ENCODE measurements at places on chromosomes 2 and 18. TPM values are rescaled to one million over a fixed set of nuclear protein-coding genes. Genes with fewer than 3 reads are reported as not detected.
A peak's percentile ranks its signal among the peaks of the same experiment; 100 is the strongest.

DNA sequence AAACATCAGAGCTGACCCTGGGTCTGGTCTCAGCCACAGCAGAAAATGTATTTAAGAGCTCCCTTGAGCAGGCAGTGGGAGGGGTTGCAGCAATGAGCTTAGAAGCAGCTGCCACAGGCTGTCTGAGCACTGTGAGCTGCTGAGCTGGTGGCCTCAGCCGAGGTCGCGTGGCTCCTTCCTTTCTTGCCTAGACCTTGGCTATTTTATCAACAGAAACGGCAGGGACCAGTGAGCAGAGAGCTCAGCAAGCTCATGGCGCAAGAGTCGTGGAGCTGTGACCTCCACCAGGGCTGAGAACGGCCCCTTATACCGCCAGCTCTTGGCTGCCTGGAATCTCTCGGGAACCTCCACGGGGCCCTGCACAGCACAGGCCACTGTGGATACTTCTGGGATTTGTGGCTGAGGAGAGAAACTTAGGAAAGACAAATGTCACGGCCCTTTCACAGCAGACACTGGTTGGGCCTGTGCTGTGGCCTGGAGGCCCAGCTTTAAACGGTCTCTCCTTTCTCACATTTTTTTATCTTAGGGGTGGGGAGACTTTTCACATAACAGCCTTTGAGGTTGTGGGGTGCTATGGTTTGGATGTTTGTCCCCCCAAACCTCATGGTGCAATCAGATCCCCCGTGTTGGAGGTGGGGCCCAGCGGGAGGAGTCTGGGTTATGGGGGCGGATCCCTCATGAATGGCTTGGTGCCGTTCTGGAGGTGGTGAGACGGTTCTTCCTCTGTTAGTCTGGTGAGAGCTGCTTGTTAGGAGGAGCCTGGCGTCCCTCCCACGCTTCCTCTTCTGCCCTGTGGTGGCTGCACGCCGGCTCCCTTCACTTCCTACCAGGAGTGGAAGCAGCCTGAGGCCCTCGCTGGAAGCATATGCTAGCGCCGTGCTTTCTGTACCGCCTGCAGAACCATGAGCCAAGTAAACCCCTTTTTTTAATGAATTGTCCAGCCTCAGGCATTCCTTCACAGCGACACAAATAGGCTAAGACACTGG, 1.7 kb downstream of the ALLC start:
- peak; percentile 29 for DNase-seq

LRRTM4 gene
- polyA plus RNA-seq, result 0.58 TPM

FBXO11 gene
- polyA plus RNA-seq, result 47.7 TPM

THADA gene
- 17.0 TPM for polyA plus RNA-seq

FNDC4 gene
- 7.5 TPM for polyA plus RNA-seq

DNA sequence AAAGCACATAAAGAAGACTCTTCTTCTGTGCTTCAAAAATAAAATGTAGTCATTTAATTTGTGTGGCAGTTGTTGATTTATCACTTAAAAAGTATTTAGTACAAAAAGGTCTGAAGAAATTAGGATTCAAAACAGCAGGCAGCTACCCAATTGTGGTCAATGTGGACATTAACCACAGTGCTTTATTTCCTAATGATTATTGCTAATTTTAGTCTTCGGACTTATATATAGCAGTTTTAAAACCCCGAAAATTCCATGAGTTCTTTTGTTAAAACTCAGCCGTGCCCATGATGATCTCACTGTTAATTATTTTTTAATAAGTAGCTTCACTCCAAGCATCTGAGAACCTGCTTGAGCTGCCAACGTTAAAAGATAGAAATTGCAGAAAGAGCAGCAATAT, 594.3 kb downstream of the STK39 start:
- no peak for DNase-seq

ACP1 gene
- polyA plus RNA-seq, result 90.7 TPM

AKAIN1 gene
- polyA plus RNA-seq, result not detected

KCNG2 gene
- 0.46 TPM for polyA plus RNA-seq

DNA sequence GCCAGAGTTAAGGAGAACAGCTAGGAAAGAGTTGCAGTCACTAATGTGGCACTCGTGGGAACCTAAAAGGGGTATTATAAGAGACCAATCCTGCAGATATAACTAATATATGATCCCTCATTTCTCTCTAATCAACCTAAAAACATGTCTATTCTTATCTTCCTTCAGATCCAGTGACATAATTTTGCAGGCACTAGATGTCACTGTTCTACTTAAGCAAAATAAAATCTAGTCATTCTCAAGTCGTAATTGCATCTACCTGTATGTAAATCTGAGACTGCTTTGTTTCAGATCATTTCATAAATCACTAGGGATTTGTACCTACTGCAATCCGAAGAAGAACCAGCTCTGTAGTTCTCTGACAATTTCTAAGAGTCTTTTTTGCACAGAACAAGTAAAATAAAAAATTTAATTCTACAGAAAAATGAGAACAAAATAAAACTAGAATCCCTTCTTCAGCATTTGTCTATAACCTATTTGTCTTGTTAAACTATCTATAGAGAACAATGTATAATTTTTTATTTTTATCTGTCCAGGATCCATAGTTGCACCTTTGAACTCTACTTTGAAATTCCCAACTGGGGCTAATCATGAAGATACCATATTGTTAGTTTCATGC, 56.5 kb upstream of the ERBB4 start:
- DNase-seq, result no peak

GRCh38 chr2:105521176-105521575, 122.3 kb upstream of the FHL2 start:
- DNase-seq, result no peak

GRCh38 chr2:95023222-95023597, 2.3 kb upstream of the MAL start:
- DNase-seq, result no peak

- DNase-seq, result no peak
Observed at GRCh38 chr2:55357927-55358326, 61.7 kb downstream of the CCDC88A start.

- DNase-seq, result no peak
Observed at GRCh38 chr18:7755753-7756475, 188.8 kb downstream of the PTPRM start.

GALNT14 gene
- polyA plus RNA-seq, result 2.4 TPM

GRCh38 chr2:179592167-179592936, 269.1 kb downstream of the ZNF385B start:
- no peak for DNase-seq

- no peak for DNase-seq
Observed at GRCh38 chr2:8053216-8053615, 628.6 kb upstream of the ID2 start.

GRCh38 chr2:29013057-29013780, 32.1 kb downstream of the TOGARAM2 start:
- DNase-seq, result no peak

PDE1A gene
- 8.0 TPM for polyA plus RNA-seq

GRCh38 chr2:199851883-199852282, 891 bp upstream of the FTCDNL1 start:
- DNase-seq, result no peak

G6PC2 gene
- polyA plus RNA-seq, result not detected

DNA sequence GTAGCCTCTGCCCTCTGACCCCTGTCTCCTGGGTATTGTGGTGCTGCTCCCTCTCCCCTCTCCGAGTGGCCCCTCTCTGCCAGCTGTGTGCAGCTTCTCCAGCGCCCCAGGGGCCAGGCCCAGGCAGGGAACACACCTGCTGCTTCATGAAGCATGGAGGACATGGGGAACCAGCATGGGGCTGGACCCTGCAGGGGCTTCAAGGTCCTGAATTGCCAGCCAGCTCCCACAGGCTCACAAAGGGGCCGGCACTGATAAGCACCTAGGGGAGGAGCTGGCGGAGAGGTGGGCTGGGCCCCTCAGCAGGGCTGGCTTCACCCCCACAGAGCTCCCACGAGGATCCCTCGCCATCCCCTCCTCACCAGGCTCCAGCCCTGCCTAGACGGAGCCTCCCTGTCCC, 77.4 kb upstream of the GPC1 start:
- DNase-seq, result no peak

SOCS6 gene
- polyA plus RNA-seq, result 15.5 TPM

DNA sequence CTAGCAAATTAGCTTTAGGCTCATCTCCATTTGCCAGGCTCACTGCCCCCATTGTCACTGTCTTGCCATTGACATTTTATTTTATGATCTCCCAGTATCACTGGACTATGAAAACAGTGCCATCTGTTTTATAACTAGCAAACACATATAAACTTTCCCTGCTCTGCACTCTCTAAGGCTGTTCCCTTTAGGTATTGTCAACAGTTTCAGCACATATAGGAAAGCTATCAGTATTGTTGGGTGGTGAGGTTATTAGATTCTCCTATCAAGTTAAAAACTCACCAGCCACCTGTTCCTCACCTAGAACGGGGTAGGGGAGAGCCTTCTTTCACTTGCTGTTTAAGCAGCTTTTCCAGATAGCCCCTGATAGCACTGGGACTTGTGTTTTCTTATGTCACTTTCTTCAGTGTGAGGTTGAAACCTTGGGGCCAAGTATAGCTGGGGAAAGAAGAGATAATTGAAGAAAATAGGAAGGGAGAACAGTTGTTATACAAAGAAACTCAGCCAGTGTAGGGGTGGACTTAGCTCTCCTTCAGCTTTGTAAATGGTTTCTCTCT, 32.5 kb downstream of the CFLAR start:
- DNase-seq, result no peak

- DNase-seq, result no peak
Observed at GRCh38 chr2:2016651-2017311, 272.5 kb upstream of the PXDN start.

DNA sequence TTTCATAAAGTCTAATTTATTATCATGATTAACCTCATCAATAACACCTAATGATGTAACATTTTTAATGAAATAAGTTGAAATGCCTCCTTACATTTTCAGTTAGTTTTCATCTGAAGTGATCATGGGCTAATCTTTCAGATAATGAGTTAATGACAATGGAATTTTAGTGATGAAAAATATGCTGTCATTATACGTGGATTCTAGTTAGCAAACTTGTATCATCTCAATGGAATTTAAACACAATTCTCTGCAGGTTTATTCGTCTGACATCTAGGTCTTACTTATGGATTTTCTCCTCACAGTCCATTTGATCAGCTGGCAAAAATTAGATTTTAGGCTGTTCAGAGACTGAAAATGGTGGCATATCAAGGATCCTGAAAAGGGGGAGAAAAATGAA, 885.0 kb downstream of the SLC4A3 start:
- DNase-seq, result no peak

TAF4B gene
- polyA plus RNA-seq, result 2.4 TPM

MDH1B gene
- 0.18 TPM for polyA plus RNA-seq

DNA sequence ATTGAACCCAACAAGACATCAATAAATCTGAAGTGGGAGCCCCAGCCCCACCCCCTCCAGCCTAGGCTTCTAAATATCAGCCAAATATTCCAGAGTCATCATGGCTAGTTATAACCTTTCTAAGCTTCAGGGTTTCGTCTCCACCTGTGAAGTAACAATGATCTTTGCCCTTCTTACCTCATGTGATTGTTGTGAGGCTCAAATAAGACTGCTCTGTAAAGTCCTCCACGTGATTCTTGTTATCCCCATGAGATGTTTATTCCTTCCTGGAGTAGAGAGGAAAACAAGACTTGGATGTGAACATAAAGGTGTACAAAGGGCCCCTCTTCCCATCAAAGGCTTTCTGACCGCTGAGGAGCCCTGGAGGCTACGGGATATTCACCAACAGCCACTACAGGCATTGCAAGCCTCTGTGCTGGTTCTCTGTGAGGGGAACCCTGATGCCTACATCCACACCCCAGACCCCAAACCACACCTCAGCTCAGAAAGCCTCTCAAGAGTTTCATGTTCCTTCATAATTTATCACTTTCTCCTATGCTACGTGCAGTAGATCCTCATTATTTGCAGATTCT, 20.1 kb upstream of the REEP1 start:
- DNase-seq, result no peak

DNA sequence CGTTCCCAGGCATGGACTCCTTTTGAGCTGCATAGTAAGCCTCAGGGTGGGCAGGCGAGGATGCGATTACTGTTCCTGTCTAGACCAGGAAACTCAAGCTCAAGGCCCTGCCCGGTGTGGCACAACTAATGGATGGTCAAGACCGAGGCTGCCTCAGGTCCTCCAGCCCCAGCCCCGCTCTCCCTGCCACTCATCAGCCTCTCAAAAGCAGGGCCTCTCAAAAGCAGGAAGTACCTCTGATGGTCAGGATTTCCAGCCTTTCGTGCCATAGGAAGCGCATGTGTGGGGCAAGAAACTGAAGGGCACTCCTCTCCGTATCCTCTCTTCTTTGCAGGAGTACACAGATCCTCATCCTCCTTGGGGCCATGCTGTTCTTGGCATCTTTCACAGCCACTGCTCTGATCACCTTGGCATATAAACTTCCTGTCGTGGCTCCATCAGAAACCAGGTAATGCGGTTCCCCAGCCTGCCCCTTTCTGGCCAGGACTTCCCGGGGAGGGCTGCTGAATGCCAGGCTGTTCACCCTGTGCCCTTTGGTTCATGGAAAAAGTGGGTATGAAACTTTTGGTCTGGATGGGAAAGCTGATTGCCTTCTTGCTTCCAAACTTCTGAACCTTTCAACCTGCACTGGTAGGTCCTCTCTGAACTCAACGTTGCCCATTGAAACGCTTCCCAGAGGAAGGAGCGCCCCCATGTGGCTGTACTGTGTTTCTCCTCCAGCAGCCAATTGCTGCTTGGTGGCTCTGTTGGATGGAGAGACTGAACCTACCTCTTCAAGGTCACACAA, 82.8 kb upstream of the SEC11C start:
- no peak for DNase-seq

- DNase-seq, result no peak
Observed at GRCh38 chr2:171798156-171798820, 95.8 kb downstream of the SLC25A12 start.

GRCh38 chr2:216657086-216657855, 24.1 kb downstream of the IGFBP2 start:
- DNase-seq, result no peak

NAT8 gene
- 0.29 TPM for polyA plus RNA-seq

DNA sequence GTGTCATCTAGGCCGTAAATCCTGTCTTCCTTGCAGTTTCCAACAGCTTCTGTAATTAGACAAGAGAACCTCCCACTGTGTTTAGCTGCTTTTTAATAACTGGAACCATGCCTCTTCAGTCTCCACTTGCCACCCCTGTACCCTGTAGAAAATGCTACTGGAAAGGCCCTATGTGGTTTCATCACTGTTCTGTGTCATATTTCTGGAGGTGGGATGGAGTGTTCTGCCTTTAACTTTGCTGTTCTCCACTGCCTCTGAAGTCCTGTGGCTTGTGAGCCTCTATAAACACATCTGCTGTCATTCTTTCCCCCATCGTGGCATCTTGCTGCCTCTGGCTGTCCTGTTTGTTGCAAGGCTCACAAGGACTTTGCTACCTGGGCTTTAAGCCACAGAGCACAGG, 17.9 kb downstream of the MGAT5 start:
- no peak for DNase-seq

DNA sequence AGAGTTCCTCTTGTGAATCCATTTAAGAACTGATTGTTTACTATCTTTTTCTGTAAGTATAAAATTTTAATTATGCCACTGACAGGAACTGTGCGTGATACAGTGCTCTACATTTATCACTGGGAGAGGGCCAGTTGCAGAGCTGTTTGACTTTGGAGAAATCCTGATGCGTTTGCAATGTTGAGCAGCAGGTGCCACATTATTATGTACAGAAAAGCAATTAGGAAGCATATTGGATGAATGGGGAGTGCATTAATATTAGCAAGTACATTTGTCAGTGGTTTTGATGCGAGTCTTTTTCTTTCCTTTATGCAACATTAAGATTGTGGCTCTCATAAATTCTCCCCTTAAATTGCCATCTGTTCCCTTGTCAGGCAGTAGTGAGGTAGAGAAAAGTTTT, 302.3 kb upstream of the FANCL start:
- DNase-seq, result no peak

GRCh38 chr2:10883066-10883465, 28.7 kb upstream of the KCNF1 start:
- no peak for DNase-seq
